Stimulated activated CD8-positive, alpha-beta memory T cell treated with anti-CD3 and anti-CD28 coated beads, Interleukin-15, amount 100 ng/mL, for 1 hour (primary cell): ENCODE measurements at places on chromosomes 4 and X.

DNA sequence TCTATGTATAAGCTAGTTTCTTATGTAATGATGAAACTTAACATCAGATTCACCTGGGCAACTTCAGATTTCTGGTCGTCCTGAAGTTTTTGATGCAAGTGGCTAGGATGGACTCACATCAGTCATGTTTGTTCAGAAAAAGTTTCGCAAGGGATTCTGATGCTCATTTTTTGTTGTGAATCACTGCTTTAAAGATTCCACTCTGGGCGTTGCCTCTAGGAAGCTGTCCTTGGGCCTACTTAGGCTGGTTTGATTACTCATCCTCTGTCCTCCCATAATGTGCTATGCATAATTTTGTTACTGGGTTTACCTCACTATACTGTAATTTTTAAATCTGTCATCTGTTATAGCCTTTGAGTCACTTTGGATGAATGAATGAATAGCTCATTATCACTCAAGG, 30.8 kb downstream of the HERC3 start:
- DNase-seq, result no peak

DNA sequence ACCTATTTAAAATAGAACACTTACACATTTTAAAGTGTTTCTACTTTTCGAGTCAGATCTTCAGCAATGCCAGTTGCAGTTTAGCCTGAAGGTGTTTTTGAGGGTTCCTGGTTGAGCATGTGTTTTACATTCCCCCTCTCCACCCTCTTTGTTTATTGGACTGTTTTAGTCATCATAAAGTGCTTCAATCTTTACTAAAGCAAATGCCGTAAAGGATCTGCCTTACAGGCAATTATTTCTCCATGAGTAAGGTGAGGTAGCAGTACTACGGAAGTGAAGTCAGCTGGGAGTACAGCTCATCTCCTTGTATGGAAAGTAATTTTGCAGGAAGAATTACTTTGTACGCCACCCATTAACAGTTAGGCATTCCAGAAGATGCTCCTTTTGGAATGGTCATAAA, 36.9 kb downstream of the PDLIM5 start:
- DNase-seq, result no peak

DNA sequence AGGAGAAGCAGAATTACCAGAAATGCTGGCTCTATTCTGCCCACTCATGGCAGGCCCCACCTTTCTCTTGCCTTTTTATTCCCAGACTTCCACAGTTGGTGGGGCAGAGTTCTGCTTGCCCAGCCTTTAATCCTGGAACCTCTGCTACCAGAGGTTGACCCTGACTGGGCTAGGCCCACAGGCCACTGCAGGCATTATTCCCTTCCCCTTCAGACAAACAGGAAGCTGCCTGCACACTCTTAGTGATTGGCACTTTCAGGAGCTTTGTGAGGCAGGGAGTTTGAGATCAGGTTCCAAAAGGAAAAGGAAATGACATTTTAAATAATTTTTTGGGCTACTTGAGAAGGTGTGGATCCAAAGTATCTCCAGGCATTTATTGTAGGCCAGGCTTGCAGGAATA, 18.8 kb downstream of the MSN start:
- DNase-seq, result no peak

DNA sequence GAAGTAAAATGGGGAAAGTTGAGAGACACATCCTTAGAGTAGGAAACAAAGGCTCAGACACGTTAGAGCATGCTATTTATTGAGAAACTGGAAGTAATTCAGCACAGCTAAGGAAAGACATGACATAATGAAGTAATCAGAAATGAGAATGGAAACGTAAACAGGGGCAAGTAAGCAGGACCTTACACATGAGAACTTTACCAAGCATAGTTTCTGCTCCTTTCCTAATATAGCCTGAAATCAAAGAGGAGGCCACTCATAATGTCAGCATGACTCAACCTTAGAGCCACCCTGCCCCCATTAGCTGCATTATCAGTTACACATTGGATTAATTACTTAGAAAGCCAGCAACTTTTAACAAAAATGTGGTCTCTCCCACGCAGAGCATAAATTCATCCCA, 558.3 kb upstream of the GRIA3 start:
- no peak for DNase-seq

GRCh38 chr4:153333874-153334273, 10.6 kb upstream of the MND1 start:
- DNase-seq, result no peak

GRCh38 chrX:45709381-45709780, 508.7 kb upstream of the DIPK2B start:
- DNase-seq, result no peak

- DNase-seq, result no peak
Measured at GRCh38 chrX:152850465-152850864, 19.6 kb downstream of the NSDHL start.

DNA sequence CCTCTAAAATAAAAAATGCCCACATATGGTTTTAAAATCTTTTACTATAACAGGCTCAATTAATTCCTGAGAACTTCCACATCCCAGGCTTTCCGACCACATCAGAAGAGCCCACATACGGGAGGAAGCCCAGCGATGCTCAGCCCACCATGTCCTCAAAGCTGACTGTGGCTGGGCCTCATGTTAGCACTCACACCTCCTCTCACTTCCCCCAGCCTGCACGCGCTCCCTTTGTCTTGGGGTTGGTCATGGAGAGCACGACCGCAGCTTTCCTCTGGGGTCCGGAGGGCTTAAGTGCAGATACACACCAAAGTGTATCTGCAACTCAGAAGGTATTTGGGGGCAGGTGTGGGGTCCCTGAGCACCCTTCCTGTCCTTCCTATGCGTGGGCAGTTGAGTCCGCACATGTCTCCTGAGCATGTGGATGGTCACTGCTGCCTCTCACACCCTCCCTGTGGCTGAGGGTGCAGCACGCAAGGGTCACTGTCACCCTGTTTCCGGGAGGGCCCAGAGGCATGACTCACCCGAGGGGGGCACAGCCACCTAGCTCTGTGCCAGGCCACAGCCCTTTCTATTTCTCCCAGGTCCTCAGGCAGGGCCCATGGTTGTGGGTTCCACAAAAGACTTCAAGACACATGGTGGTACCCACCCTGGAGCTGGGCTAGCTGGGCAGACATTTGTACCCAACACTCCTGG, 21.2 kb downstream of the WDR1 start:
- no peak for DNase-seq

DNA sequence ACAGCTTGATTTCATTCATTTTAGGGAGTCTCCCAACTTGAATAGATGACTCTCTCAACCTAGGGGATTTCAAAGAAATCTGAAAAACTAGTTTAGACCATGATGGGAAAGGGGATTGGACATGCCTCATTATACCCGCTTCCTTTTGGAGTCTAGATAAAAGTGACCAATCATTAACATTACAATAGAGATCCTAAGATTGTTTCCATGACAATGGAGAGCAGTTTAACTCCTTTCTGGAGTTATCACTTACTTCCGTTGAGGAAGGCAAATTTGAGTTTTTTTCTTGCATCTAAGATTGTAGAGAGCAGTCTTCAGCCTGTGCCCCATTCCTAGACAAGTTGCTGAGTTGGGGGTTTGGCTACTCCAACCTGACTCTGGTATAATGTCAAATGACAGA, 11.4 kb upstream of the IL15 start:
- no peak for DNase-seq

- no peak for DNase-seq
Measured at GRCh38 chr4:134282680-134283079, 81.1 kb upstream of the PABPC4L start.

GRCh38 chrX:38513112-38513742, 48.1 kb upstream of the TSPAN7 start:
- DNase-seq, result no peak

DNA sequence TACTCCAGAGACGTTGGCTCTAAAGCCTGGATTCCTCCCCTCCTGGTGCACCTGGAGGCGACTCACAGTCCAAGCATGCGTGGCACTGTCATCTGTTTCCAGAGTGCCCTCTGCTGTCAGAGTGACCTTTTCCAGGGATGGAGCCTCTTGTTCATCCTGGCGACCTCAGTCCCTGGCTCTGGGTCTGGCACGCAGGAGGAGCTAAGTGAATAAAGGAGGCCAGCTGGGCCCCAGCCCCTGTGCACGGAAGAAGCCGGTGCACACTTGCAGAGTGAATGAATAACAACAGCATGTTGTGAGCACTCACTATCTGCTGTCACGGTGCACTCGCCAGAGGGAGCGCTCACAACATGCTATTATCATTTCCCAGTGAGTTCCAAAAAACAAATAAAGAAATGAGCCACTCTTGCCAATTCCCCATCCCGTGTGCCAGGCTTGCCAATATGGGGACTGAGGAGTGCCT, 27.8 kb upstream of the PSAPL1 start:
- DNase-seq, result no peak

- DNase-seq, result no peak
Measured at GRCh38 chr4:115780835-115781234, 667.4 kb upstream of the NDST4 start.

GRCh38 chr4:16315456-16315855, 89.2 kb upstream of the TAPT1 start:
- DNase-seq, result no peak

DNA sequence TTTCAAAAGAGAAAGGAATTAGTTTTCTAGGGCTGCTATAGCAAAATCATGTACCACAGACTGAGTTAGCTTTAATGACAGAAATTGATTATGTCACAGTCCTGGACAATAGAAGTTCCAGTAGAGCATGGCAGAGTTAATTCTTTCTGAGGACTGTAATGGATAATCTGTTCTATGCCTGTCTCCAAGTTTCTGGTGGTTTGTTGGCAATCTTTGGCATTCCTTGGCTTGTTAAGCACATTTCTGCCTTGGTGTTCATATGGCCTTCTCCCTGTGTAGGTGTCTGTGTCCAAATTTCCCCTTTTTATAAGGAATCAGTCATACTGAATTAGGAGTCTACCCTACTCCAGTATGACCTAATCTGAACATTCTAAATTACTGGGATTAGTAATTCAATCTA, 336.1 kb upstream of the PABPC4L start:
- no peak for DNase-seq

GRCh38 chr4:84887824-84888223, 78.7 kb downstream of the WDFY3 start:
- no peak for DNase-seq

GRCh38 chrX:110418316-110419235, 59.9 kb downstream of the RTL9 start:
- no peak for DNase-seq

GRCh38 chr4:149584722-149585121, 230.9 kb downstream of the IQCM start:
- DNase-seq, result no peak
